ENCODE measurements at places on chromosomes 2 and 18.
A peak's percentile ranks its signal among the peaks of the same experiment; 100 is the strongest.

- no peak for DNase-seq
Observed at GRCh38 chr18:55508651-55509050, 79.3 kb downstream of the TCF4 start.

GRCh38 chr2:109375656-109376055, 238.1 kb downstream of the SEPTIN10 start:
- DNase-seq: no peak

GRCh38 chr2:85887566-85888019, 1.2 kb downstream of the ST3GAL5 start:
- DNase-seq: peak; percentile 80

- no peak for DNase-seq
Observed at GRCh38 chr18:55380589-55380988, 207.4 kb downstream of the TCF4 start.

GRCh38 chr2:29307519-29307918, 192.3 kb downstream of the CLIP4 start:
- no peak for DNase-seq

DNA sequence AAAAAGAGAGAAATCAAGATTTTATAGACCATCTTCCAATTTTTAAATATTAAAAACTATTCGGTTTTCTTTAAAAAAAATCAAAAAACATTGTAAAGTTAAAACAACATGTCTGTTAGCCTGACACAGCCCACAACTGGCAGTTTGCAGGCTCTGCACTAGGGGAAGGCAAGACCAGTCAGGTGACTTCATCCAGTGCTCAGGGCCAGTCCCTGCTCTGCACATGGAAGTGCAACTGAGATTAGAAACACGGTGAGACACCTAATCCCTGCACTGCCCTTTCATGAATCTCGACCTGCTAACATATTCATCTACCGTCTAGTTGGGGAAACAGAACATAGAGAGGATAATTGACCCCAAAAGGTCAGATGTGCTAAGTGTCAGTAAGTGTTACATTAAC, 135.2 kb downstream of the BARD1 start:
- DNase-seq: no peak

DNA sequence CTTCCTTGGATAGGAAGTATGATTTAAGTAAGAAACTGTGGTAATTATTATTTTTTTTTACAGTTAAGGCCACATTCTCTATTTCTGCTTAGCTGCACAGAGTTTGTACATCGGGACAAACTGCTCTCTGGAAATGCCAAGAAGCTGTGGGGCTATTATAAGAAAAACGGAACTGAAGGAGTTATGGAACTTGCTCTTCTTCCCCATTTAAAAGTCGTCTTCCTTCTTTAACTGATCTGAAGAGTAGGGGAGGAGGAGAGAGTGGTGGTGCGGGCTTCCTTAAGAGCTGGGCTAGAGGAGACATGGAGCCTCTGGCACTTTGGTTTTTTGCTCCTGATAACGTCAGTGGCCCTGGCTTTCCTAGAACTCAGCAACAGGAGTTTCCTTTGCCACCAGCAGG, 54.4 kb downstream of the RAB31 start:
- no peak for DNase-seq
